ENCODE measurements at places on chromosomes 5 and 9. TPM values are rescaled to one million over a fixed set of nuclear protein-coding genes. Genes with fewer than 3 reads are reported as not detected.

The RNF183 gene
- not detected for polyA plus RNA-seq

The WHRN gene
- polyA plus RNA-seq: 0.59 TPM

The SLC46A2 gene
- 0.06 TPM for polyA plus RNA-seq

The RORB gene
- 0.44 TPM for polyA plus RNA-seq

The OLFM1 gene
- polyA plus RNA-seq: 14.9 TPM

The NUP155 gene
- polyA plus RNA-seq: 2.2 TPM

The CEP72 gene
- 2.4 TPM for polyA plus RNA-seq

The UGT3A2 gene
- not detected for polyA plus RNA-seq

The IL5 gene
- not detected for polyA plus RNA-seq

The ENTPD8 gene
- 0.15 TPM for polyA plus RNA-seq

The UQCRQ gene
- polyA plus RNA-seq: 824 TPM

The RANBP17 gene
- polyA plus RNA-seq: 0.88 TPM

- DNase-seq: no peak
These were observed 91.5 kb upstream of the NREP start for GRCh38 chr5:111848476-111848875.

GRCh38 chr5:67267512-67268216 is 71.1 kb upstream of the CD180 start:
- DNase-seq: peak; percentile 70

DNA sequence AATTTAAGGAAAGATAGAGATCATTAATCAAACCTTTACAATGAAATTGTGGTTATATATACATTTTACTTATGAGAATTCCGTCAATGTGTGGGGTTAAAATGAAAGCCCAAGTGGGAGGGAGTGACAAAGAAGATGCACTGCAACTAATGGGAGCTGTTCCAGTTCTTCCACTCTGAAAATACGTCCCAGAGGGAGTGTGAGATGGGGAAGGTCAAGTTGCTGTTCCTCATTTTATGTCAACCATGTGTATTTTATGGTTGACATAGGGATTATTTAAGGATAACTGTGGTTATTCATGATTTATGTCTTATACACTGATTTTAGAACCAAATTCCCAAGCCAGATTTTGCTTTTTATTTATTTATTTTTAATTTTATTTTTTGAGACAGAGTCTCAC is 14.2 kb upstream of the RGS3 start:
- DNase-seq: no peak

GRCh38 chr9:1383899-1384455 is 333.8 kb downstream of the DMRT2 start:
- no peak for DNase-seq

- DNase-seq: no peak
These were observed 209.6 kb upstream of the ST8SIA4 start for GRCh38 chr5:101112645-101113044.

- DNase-seq: no peak
These were observed 214.3 kb downstream of the AGTPBP1 start for GRCh38 chr9:85527331-85528020.

GRCh38 chr5:91332267-91333045 is 50.7 kb downstream of the ARRDC3 start:
- no peak for DNase-seq

DNA sequence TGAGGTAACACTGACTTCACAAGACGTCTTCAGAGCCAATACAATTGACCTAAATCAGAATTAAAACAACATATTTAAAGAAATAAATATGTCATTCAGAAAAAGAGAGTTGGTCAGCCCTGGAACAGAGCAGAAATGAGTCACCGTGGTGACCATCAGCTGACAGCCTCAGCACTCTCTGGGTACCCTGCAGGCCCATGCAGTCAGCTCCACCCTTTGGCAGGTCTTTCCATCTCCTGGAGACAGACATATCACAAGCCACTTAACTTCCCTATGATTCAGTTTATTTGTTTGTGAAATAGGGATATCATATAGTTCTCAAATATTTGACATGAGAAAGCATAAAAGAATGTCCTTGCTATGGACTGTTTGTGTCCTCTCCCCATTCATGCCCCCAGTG is 151.6 kb upstream of the MEF2C start:
- DNase-seq: no peak

- no peak for DNase-seq
These were observed 631.9 kb downstream of the PRELID2 start for GRCh38 chr5:145203193-145203592.

GRCh38 chr5:54520438-54520846 is 2.9 kb downstream of the SNX18 start:
- DNase-seq: no peak

- DNase-seq: no peak
These were observed 80.0 kb upstream of the ASS1 start for GRCh38 chr9:130364619-130365322.

- no peak for DNase-seq
These were observed 10.1 kb downstream of the GLIPR2 start for GRCh38 chr9:36146651-36147050.

GRCh38 chr9:127333221-127334064 is 63.5 kb upstream of the SLC2A8 start:
- DNase-seq: no peak

- DNase-seq: no peak
These were observed 80.7 kb downstream of the PPARGC1B start for GRCh38 chr5:149810856-149811255.

- no peak for DNase-seq
These were observed 509.8 kb upstream of the TLE4 start for GRCh38 chr9:79061752-79062616.

DNA sequence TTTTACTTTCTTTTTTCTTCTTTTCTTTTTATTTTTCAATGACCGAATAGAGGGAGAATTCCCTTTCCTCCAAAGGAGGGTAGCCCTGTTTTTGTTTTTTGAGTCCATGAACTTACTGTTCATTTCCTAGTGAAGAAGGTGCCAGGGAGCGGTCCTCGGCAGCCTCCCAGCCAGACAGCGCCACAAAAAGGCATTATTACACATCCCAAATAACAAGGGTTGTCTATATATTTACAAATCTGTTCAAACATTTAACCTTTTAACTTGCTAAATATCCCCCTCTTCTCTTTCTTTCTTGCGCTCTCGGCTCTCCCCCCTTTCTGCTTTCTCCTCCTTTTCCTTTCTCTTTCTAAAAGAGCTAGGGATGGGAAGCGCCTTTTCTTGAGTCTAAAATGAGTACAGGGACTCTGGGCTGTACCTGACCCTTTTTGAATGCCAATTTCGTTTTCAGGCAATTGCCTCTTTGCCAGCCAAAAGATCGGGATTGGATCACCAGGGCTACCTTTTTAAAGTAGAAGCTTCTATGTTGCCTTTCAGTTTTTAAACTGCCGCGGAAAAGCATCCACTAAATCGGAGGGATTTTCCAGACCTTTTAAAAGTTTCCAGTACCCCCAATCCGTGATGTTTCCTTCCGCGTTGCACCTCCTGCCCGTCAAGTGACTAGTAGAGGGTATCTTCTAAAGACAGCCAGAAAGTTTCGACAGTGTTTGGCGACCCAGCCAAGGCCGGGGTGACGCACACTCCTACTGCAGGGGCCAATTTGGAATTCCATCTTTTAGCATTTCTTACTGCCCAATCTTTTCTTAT is 125.6 kb downstream of the TMEM161B start:
- no peak for DNase-seq

GRCh38 chr5:2660315-2660714 is 91.2 kb downstream of the IRX2 start:
- no peak for DNase-seq

- DNase-seq: no peak
These were observed 56.3 kb upstream of the KCNN2 start for GRCh38 chr5:114305402-114306207.

Data from heart right ventricle (tissue), 16 donors.